ENCODE measurements at places on chromosomes 3 and 15. TPM values are rescaled to one million over a fixed set of nuclear protein-coding genes. Genes with fewer than 3 reads are reported as not detected.

Gene CAMK2N2
- total RNA-seq = 0.16 TPM

Gene SAMD7
- total RNA-seq = not detected

Gene B3GNT5
- 29.1 TPM for total RNA-seq

Gene ACAN
- 0.13 TPM for total RNA-seq

Gene IQCF5
- total RNA-seq = not detected

Gene IGF2BP2
- 191 TPM for total RNA-seq

Gene P4HTM
- 57.9 TPM for total RNA-seq

Gene PPP1R14D
- total RNA-seq = 1.7 TPM

Gene CA12
- total RNA-seq = 1.0 TPM

Gene RAB6B
- 12.8 TPM for total RNA-seq

DNA sequence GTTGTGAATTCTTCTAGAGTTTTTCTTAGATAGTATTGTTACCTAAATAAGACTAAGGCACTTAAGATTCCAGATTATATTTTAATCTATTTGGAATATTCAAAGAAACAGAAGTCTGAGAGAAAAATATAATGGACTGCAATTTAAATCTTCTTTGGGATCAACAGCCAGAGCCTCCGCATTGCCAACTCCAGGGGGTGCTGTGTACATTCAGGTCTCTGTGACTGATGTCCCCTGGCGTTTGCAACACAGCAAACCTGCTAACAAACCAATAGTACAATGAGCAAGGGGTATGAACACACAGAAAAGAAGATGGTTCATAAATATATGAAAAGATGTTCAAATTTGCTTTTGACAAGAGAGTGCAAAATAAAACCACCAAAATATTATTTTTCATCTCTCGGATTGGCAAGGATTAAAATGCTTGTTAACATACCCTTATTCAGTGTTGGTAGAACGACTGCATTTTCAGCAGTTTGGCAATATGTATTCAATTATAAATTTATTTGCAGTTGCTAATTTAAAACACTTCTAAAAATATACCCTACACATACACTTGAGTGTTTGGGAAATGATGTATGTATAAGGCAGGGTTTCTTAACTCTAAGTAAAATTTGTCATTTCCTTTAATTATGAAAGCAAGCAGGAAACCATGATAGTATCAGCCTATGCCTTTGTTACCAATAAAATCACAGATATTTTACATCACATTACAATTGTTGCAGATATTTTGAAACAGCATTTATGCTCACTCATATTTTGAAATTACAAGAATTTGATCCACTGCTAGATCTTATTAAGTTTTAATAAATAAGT lies 16.1 kb upstream of the TM4SF1 start:
- H3K27ac ChIP-seq = peak overlapping the region; percentile 43
- H3K4me1 ChIP-seq = peaks cover 37% of the 10 kb centered on the region
- H3K4me3 ChIP-seq = no peak overlapping the region
- DNase-seq = no peak
- H3K36me3 ChIP-seq = peaks cover 2% of the 10 kb centered on the region
- H3K27me3 ChIP-seq = no peaks in the 10 kb centered on the region

GRCh38 chr3:185983495-185984141 lies 45.8 kb upstream of the TRA2B start:
- DNase-seq = peak; percentile 83
- peaks cover 29% of the 10 kb centered on the region for H3K27me3 ChIP-seq
- no peaks in the 10 kb centered on the region for H3K36me3 ChIP-seq

- H3K4me3 ChIP-seq = no peak overlapping the region
- no peaks in the 10 kb centered on the region for H3K36me3 ChIP-seq
- no peak overlapping the region for H3K27ac ChIP-seq
- no peaks in the 10 kb centered on the region for H3K4me1 ChIP-seq
These were observed 233.5 kb upstream of the AGTR1 start for GRCh38 chr3:148464246-148464645.

GRCh38 chr3:178451799-178452198 lies 84.4 kb upstream of the KCNMB2 start:
- H3K36me3 ChIP-seq = no peaks in the 10 kb centered on the region
- H3K27me3 ChIP-seq = no peaks in the 10 kb centered on the region
- H3K27ac ChIP-seq = no peak overlapping the region
- H3K4me3 ChIP-seq = no peak overlapping the region

- no peak overlapping the region for H3K27ac ChIP-seq
- no peak overlapping the region for H3K4me3 ChIP-seq
- H3K27me3 ChIP-seq = no peaks in the 10 kb centered on the region
- no peak for DNase-seq
- H3K4me1 ChIP-seq = peaks cover 25% of the 10 kb centered on the region
- H3K36me3 ChIP-seq = no peaks in the 10 kb centered on the region
These were observed 161.2 kb downstream of the APBA2 start for GRCh38 chr15:29046977-29047376.

- no peak overlapping the region for H3K27ac ChIP-seq
- H3K4me1 ChIP-seq = no peaks in the 10 kb centered on the region
- no peak for DNase-seq
- peaks cover 30% of the 10 kb centered on the region for H3K27me3 ChIP-seq
These were observed 77.3 kb downstream of the CNTN3 start for GRCh38 chr3:74537164-74537563.

DNA sequence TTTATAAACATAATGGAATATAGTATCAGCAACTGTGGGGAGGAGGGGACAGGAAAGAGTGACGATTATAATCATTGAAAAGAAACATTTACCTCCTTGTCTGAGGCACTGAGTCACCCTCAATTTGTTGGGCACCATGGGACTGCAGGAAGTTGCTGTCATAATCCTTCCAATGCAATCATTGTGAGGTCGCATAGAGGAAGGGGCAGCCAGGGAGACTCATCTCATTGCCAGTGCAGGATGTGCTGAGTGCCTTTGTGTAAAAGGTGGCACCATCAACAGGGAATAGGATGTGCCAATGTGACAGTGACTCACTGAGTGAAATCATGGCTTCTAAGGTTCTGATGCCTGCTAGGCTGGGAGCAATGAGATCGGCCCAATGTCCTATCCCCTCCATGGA lies 300.4 kb upstream of the ADAMTS9 start:
- no peaks in the 10 kb centered on the region for H3K36me3 ChIP-seq
- no peaks in the 10 kb centered on the region for H3K4me1 ChIP-seq
- no peak overlapping the region for H3K27ac ChIP-seq
- H3K4me3 ChIP-seq = no peak overlapping the region
- no peaks in the 10 kb centered on the region for H3K27me3 ChIP-seq

- no peak overlapping the region for H3K4me3 ChIP-seq
- no peaks in the 10 kb centered on the region for H3K27me3 ChIP-seq
- H3K36me3 ChIP-seq = no peaks in the 10 kb centered on the region
- H3K4me1 ChIP-seq = no peaks in the 10 kb centered on the region
- DNase-seq = no peak
These were observed 11.5 kb upstream of the PARP14 start for GRCh38 chr3:122668930-122669730.

DNA sequence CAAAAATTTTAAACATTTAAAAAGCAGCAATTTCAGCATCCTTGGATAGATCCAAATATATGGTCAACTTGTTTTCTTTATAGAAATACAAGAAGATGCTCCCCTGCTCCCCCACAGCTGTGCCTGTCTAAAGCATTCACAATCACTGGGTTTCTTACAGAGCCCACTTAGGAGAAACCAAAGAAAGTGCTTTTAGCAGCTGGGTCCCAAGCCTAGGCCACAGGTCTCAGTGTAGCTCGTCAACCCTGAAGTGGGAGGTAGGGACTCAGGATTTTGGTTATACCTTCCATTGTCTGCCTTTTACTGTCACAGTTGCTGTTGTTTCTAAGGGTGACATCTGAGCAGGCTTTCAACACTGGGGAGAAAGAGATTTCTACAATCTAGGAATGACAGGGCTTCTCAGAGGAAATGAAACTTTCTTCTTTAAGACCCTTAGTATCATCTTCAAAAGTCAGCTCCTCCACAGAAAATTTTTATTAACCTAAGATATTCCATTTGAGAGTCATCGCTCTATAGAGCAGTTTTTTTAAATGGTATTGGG lies 199.3 kb upstream of the CMC1 start:
- H3K4me1 ChIP-seq = no peaks in the 10 kb centered on the region
- no peak overlapping the region for H3K27ac ChIP-seq
- H3K36me3 ChIP-seq = no peaks in the 10 kb centered on the region
- no peak overlapping the region for H3K4me3 ChIP-seq

DNA sequence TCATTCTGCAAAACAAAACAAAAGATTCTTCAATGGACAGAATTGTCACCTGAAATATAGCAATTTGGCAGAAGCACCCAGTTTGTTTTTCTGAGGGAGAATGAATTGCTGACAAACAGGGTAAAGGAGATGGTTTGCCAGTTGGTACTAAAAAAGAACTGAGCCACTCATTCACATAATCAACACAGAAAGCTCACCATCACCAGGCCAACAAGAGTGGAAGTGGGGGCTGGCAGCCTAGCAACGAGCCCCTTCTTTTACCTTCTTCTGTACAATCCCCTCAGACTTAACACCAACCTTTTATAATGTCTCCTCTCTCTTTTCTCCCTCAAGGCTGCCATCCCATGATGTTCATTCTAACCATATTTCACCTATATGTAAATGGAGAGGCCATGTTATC lies 5.9 kb downstream of the TOP2B start:
- peaks cover 50% of the 10 kb centered on the region for H3K4me1 ChIP-seq
- H3K36me3 ChIP-seq = peaks cover 3% of the 10 kb centered on the region
- no peak for DNase-seq
- H3K27me3 ChIP-seq = no peaks in the 10 kb centered on the region
- H3K4me3 ChIP-seq = no peak overlapping the region

DNA sequence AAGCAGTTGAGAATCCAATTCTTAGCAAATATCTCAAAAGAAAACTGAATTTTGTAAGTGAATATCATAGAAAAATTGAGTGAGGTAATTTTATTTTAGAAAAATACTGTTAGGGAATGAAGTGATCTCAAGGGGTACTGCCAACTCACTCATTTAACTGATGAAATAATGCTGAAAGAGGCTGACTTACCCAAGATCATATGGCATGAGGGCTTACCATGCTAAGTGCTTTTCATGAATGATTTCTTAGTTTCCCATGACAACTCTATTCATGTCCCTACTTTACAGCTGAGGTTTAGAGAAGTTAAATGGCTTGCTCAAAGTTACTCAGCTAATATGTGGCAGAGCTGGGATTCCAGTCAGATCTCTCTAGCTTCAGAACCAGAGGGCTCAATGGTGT lies 30.6 kb downstream of the CCDC14 start:
- no peak overlapping the region for H3K27ac ChIP-seq
- DNase-seq = no peak
- H3K27me3 ChIP-seq = no peaks in the 10 kb centered on the region
- no peaks in the 10 kb centered on the region for H3K4me1 ChIP-seq
- H3K36me3 ChIP-seq = peaks cover 19% of the 10 kb centered on the region

- no peak overlapping the region for H3K4me3 ChIP-seq
- no peaks in the 10 kb centered on the region for H3K27me3 ChIP-seq
- peaks cover 24% of the 10 kb centered on the region for H3K4me1 ChIP-seq
- H3K36me3 ChIP-seq = no peaks in the 10 kb centered on the region
- no peak overlapping the region for H3K27ac ChIP-seq
- no peak for DNase-seq
These were observed 109.8 kb upstream of the TRPM1 start for GRCh38 chr15:31211353-31211752.

DNA sequence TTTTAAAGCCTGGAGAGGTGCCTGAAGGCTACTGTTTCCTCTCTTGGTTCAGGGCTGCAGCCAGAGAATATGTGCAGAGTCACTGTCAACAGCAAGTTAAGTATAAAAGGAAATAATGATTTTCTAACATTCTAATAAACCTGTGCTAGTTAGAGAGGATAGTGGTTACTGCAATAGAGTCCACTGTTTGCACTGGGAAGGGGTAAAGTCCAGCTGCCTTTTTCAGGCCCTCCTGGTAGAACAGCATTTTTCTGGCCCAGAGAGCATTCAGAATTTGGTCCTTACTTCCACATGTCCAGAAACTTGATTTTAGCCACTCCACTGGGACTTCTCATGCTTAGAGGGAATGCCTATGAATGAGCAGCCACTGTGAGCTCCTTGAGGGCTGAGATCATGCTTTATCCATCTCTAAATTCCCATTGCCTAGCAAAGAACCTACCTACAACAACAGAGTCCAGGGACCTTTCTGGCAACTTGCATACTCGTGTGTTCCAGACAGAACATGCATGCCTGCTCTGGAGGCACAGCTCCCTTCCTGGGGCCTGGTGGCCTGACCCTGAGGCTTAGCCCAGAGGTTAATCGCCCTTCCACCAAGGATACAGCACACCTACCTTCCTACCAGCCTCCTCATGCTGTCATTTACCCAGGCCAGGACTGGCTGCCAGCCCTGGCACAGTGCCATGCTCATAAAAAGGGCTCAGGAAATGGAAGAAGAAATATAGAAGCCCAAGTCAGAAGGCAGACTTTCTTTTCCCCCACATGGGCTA lies 50.3 kb upstream of the ATP13A3 start:
- peak overlapping the region; percentile 22 for H3K27ac ChIP-seq
- no peak for DNase-seq
- H3K36me3 ChIP-seq = peaks cover 4% of the 10 kb centered on the region
- peaks cover 10% of the 10 kb centered on the region for H3K4me1 ChIP-seq
